Fibroblast of lung (primary cell): ENCODE measurements at places on chromosomes 5 and 9. TPM values are rescaled to one million over a fixed set of nuclear protein-coding genes. Genes with fewer than 3 reads are reported as not detected.

Gene CTXN3
- polyA plus RNA-seq: not detected in 2 replicates

Gene ALDH1A1
- polyA plus RNA-seq: 7.4 and 33.2 TPM in 2 replicates

Gene FCN1
- not detected in 2 replicates for polyA plus RNA-seq

Gene THBS4
- polyA plus RNA-seq: 0.11 and 0.79 TPM in 2 replicates

Gene BARHL1
- not detected in 2 replicates for polyA plus RNA-seq

Gene CDH6
- 18.8 and 45.4 TPM in 2 replicates for polyA plus RNA-seq

Gene SLC46A2
- polyA plus RNA-seq: not detected in 2 replicates

Gene SARDH
- polyA plus RNA-seq: 0.49 and 2.5 TPM in 2 replicates

Gene SLC6A19
- polyA plus RNA-seq: not detected in 2 replicates

Gene CYSRT1
- 0.19 and 0.25 TPM in 2 replicates for polyA plus RNA-seq

Gene SLC22A4
- 1.1 and 3.4 TPM in 2 replicates for polyA plus RNA-seq
